Cerebellar nuclear complex (tissue), 1 donor: ENCODE measurements at places on chromosomes 3 and 15.

- DNase-seq = no peak
Measured at GRCh38 chr3:63874769-63875168, 11.1 kb downstream of the ATXN7 start.

- DNase-seq = no peak
Measured at GRCh38 chr15:40470423-40471104, at the start of gene CHST14. Gene CHST14, plus strand, starts transcription at chr15:40470984. Its CDS starts 230 bp downstream, at chr15:40471214.

DNA sequence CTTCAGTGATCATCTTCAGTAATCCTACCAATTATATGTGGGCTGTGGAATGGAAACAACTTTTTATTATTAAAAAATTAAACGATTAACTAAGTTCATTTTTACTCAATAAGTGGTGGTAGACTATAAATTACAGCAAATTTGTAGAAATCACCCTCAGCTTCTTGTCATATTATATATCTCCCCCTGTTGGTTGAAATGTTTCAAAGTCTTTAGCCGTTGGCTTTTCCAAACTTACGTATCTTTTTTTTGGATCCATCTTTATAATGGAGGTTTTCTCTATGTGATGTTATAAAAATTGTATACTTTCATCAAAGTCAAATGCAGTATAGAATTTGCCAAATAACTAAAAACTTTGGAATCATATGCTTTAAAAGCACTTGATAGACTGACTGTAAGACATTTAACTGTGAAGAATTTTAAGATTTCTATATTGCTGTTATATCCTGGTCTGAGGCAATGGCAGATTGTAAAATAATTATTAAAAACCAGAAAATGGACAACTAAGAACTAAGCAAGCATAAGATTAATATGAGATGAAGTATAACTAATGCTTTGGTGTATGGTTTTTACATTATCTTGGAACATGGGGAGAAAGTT lies 44.7 kb downstream of the ATP11B start:
- no peak for DNase-seq

- DNase-seq = no peak
Measured at GRCh38 chr3:174430986-174431385, 428.1 kb upstream of the NAALADL2 start.

- DNase-seq = no peak
Measured at GRCh38 chr3:111761309-111761795, 97.7 kb upstream of the PHLDB2 start.

- DNase-seq = no peak
Measured at GRCh38 chr15:34753236-34753894, 1.4 kb downstream of the GJD2 start.

- DNase-seq = no peak
Measured at GRCh38 chr15:93894438-93895036, 336.8 kb upstream of the MCTP2 start.

GRCh38 chr15:58427987-58428386 lies 3.8 kb upstream of the LIPC start:
- no peak for DNase-seq

DNA sequence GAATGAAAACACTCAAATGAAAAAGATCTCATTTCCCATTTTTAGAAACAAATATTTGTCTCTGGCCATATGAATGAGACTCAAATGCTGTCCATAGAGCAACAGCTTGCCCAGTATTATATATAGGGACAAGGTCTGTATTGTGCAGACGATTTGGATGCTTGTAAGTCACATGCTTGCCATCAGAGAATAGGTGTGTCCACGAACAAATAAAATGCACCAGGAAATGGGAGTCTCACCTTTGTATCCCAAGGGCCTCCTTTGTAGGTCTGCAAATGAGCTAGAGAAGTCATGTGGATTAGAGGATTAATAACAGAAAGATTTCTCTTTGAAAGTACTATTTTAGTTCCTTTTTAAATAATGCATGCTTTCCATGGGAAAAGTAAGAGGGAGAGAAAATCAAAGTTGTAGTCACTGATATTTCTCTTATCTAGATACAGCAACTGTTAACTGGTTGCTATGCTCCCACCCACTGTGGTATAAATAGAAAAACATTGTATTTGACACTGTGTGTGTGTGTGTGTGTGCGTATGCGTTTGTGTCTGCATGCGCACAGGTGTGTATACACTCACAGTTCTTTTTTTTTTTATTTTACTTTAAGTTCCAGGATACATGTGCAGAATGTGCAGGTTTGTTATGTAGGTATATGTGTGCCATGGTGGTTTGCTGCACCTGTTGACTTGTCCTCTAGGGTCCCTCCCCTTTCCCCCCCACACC lies 383.4 kb upstream of the ARRDC4 start:
- no peak for DNase-seq

GRCh38 chr15:85716261-85716660 lies 78.5 kb downstream of the KLHL25 start:
- DNase-seq = no peak
